ENCODE measurements at places on chromosomes 5 and 9. TPM values are rescaled to one million over a fixed set of nuclear protein-coding genes. Genes with fewer than 3 reads are reported as not detected.

The PCDHB8 gene
- polyA plus RNA-seq: 2.2 TPM

The LHX3 gene
- not detected for polyA plus RNA-seq

The OTP gene
- polyA plus RNA-seq: not detected

The PCDHA1 gene
- polyA plus RNA-seq: 0.18 TPM

The HAVCR2 gene
- 2.5 TPM for polyA plus RNA-seq

DNA sequence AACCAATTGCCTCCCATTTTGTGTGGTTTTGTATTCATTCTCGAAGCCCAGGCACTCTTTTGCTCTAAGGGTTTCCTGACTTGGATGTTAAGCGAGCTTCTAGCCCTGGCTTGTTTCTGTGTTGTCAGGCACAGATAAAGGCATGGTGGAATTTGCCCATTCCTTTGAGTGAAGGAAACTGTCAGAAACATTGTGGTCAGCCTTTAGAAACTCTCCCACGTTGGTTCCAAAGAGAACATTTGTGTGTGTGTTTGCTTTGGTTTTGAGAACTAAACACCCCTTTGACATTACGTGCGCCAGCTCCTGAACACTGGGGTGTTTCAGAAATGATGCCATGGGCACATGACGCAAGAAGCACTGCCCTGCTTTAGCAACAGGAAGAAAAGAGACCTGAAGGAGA, 320.9 kb downstream of the NTRK2 start:
- no peak for DNase-seq

GRCh38 chr9:121529237-121529987, 29.8 kb upstream of the GGTA1 start:
- peak; percentile 87 for DNase-seq

DNA sequence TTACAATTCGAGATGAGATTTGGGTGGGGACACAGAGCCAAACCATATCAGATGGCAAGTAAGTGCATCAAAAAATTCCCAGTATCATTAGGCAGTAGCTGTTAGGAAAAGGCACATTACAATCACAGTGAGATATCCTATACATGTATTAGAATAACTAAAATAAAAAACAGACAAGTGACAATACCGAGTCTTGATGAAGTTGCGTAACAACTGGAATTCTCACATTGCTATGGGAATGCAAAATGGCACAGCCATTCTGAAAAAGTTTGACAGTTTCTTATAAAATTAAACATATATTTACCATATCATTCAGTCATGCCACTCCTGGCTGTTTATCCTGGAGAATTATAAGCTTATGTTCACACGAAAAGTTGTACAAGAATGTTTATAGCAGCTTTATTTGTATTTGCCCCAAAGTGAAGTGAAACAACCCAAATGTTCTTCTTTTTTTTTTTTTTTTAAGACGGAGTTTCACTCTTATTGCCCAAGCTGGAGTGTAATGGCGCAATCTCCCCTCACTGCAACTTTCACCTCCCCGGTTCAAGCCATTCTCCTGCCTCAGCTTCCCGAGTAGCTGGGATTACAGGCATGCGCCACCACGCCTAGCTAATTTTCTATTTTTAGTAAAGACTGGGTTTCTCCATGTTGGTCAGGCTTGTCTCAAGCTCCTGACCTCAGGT, 93.1 kb upstream of the TLE1 start:
- no peak for DNase-seq

GRCh38 chr9:3809724-3810123, 283.9 kb upstream of the RFX3 start:
- DNase-seq: no peak

- no peak for DNase-seq
These were observed 398.0 kb upstream of the SLC24A2 start for GRCh38 chr9:20186823-20187222.

DNA sequence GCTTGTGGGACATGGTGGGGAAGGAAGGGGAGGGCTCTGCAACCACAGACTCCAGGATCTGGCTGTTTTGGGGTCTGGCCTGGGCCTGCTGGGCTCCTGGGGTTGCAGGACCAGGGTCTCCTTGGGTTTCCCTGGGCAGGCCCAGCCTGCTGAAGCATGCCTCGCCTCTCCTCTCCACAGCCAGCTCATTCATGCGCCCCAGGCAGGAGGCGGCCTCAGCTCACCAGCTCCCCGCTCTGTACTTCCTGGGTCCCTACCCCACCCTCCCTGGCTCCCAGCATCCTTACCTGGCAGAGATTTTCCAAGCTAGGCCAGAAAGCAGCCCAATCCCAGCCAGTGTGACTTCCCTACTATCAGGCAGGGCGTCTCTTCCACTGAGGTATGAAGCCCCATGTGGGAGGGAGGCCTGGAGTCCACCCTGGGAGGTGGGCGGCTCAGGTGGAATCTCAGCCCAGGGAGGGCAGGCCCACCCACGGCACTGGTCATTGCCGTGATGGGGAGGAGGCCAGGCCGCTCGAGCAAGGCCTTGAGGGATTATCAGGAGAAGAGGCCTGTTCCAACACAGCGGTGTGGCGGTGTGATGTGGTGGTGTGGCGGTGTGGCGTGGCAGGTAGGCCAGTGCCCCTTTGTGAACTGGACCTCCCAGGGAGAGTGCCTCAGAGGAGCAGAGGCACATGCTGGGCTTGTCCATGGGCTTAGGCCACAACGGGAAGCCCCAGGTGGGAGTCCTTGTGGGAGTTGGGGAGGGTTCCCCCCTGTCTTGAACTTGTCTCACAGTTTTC, 103.4 kb downstream of the DAB2IP start:
- DNase-seq: no peak

GRCh38 chr9:104386425-104387069, 117.5 kb upstream of the OR13F1 start:
- DNase-seq: peak; percentile 3

- DNase-seq: no peak
These were observed 120.3 kb upstream of the BASP1 start for GRCh38 chr5:17096952-17097695.

All from right lung (tissue), 10 donors.